ENCODE measurements at places on chromosomes 5 and 9.

GRCh38 chr9:106420511-106420944 lies 442.4 kb upstream of the ZNF462 start:
- DNase-seq: no peak

DNA sequence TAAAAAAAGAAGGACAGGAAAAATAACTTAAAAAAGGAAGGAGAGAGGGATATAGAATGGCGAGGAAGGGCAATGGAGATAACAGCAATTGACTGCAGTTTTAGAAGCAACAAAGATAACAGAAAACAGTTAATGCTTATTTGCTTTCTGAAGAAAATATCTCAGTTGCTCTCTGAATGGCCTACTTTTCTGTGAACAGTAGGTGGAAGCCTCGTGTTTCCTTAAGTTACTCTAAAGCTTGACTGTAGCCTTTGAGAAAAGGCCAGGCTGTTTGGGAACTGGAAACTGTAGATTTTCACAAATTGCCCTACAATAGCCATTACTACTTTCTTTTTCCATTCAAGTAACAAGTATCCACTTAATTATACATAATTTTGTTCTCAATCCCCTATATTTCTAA lies 404.5 kb downstream of the YTHDC2 start:
- no peak for DNase-seq

- DNase-seq: no peak
Measured at GRCh38 chr9:89036383-89036782, 45.1 kb downstream of the S1PR3 start.

- no peak for DNase-seq
Measured at GRCh38 chr5:312845-313244, 8.7 kb upstream of the AHRR start.

GRCh38 chr9:114697951-114698351 lies 16.0 kb upstream of the TEX48 start:
- DNase-seq: no peak

- no peak for DNase-seq
Measured at GRCh38 chr5:7772141-7772540, 78.8 kb downstream of the CFAP90 start.

DNA sequence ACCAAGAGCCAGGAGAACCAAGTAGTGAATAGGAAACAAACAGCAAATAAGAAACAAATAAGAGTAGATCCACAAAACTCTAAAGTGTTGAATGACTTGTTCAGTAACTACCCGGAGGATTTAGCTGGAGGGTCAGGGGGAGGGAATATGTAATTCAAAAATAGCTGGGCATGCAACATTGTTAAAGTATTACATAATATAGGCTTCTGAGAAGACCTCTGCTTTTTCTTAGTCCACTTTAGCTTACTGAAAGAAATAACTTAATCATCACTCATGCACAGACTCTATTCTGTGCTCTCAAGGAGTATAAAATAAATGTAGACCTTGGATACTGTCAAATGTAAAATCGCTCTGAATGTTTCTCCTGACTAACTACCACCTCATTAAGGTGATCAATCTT lies 183.2 kb upstream of the POU5F2 start:
- no peak for DNase-seq

- DNase-seq: no peak
Measured at GRCh38 chr9:73173557-73174329, 22.1 kb downstream of the ANXA1 start.

DNA sequence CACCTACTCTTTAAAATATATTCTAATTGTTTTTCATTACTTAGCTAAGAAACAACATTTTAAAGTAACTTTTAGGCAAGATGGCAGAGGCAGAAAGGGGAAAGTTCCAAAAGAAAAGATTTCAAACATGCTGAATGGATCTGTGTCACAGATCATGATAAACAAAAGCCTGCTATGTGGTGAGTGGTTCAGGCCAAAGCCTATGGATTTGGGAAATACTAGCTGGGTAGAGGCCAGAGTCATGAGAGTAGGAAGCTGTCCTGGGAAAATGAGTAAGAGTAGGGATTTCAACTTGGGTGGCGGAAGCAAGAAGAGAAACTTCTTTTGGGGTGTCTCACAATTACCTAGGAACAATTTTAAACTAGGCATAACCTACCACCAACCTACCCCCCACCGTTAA lies 68.7 kb upstream of the GRHPR start:
- no peak for DNase-seq

GRCh38 chr5:82413302-82414040 lies 135.3 kb upstream of the RPS23 start:
- DNase-seq: peak; percentile 74

DNA sequence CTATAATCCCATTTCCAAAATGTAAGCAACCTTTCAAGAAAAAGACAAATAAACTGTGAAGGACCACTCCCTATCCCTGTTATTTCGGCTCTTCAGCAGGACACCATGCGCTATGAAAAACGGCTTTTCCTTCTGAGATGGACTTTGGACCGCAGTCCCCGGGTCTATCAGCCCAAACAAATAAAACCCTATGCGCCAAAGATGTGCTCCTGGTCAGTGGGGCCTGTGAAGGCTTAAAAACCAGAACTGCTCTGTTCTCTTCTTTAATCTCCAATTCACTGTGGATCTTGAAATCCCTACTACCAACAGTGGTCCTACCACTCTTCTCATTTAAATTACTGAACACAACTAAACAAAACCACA lies 33.3 kb downstream of the RAPGEF1 start:
- DNase-seq: no peak

DNA sequence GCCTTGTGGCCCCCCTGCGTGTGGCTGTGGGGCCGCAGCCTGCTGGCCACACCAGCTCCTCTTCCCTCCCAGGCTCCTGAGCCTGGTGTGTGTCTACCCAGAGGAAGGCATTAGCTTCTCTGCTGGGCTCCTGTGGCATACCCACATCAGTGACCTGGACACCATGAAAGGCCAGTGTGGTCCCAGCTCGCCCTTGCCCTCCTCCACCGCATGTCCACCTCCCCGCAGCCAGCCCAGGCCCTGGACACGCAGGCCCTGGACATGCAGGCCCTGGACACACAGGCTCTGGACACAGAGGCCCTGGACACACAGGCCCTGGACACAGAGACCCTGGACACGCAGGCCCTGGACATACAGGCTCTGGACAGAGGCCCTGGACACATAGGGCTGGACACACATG lies 153.4 kb upstream of the PPP1R26 start:
- DNase-seq: no peak

DNA sequence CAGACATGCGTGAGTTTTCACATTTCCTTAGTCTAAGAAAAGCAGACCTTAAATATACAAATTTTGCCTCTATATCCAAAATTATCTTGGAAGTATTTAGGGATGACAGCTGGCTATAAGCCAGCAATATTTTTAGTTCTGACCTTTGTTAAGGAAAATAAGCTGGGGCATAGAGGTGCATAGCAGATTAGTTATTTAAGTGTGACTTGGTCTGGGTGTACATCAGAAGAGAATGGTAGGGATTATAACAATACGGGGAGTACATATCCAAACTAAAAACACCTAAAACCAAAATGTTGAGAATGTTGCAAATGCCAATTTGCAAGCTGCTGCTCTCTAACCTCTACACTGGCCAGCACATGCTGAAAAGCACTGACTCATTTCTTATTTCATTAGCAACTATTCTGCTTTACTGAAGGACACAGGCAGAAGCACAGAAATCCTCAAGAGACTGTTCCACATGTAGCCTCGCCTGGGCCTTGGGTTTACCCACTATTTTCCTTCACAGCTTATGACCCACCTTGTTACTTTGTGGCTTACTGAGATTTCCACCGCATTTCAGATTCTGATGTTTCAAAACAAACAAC lies 22.3 kb downstream of the LEAP2 start:
- DNase-seq: no peak

DNA sequence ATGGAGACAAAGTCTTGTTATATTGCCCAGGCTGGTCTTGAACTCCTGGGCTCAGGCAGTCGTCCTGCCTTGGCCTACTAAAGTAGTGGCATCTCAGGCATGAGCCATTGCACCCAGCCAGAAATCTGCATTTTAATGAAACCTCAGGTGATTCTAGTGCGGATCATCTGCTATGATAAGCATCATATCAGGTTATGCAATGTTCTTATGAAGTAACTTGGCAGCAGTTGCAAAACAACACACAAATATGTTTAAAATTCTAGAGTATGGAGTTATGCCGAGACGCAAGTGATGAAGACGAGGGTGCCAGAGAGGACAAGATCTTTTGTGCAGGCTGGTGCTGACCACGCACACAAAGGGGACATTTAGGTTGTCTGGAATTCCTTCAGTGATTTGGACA lies 153.2 kb upstream of the MEF2C start:
- DNase-seq: no peak

GRCh38 chr5:179475208-179475751 lies 75.1 kb upstream of the RUFY1 start:
- no peak for DNase-seq

DNA sequence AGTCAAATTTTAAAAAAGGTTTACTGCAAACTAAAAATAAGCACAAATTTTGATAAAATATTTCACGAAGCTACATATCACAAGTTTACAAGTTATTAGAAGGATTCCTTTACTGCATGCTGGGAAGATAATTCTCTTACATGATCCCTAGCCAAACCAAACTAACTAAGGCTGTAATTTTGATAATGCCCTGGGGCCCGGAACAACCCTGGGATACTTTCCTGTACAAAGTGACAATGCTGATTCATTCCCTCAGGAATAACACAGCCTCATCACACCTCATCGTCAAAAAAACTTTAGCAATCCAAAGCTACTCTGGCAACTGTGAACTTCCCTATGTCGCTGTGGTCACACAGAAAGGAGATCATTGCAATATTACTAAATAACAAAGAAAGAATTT lies 402.9 kb downstream of the RAB3C start:
- no peak for DNase-seq

DNA sequence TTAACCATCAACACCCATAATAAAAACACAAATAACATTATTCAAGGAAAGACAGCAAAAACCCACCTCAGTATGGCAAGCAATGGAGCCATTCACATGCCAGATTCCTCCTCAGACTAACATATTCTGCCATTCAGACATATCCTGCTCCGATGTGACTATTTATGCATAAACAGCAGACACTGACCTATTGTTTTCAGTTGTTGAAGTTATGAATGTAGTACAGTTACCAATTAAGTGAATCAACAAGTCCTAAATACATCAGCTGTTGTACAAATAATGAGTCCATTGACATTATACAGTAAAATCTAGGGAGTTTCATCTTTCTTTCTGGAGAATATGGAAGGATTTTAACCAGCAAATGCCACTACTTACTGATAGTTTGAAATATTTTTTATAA lies 131.7 kb downstream of the DENND1A start:
- DNase-seq: no peak

- no peak for DNase-seq
Measured at GRCh38 chr5:178338750-178339144, 106.1 kb upstream of the PHYKPL start.

- no peak for DNase-seq
Measured at GRCh38 chr5:108102463-108102862, 279.4 kb downstream of the FBXL17 start.

DNA sequence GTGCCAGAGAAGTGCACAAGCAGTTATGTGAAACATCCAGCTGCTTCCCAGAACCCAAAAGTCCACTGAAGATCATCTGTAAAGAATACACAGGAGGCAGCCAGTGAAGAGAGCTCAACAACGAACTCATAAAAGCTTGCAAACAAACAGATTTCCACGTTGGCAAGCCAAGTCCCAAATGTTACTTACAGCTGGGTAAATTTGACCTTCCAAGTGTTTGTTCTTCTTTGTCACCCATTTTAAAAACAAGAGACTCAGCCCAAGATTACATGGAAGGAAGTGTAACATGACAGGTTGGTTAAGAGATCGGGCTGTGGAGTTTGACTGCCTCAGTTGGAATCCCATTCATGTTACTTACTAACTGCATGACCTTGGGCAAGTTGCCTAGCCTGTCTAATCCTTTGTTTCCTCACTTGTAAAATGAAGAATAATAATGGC lies 174.9 kb upstream of the PAPPA start:
- DNase-seq: peak; percentile 93

DNA sequence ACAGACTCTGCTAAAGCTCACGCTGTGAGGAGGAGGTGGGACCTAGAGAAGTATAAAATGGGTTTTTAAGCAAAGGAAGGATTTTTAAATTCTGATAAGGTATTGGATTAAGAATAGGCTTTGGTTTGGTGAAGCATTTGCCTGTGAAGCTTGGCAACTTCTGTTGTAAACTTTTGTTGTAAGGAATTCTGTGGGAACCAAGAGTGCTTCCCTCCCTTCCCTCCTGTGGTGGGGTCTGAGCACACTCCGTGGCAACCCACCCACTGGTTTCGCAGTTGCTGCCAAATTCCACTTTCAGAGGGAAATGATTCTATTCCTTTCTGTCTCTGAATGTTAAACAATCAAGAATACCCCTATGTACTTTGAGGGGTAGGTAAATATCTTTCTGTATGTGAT lies 28.6 kb upstream of the GTF2H2C start:
- DNase-seq: no peak

GRCh38 chr5:172429201-172429940 lies 25.0 kb downstream of the SH3PXD2B start:
- DNase-seq: no peak

DNA sequence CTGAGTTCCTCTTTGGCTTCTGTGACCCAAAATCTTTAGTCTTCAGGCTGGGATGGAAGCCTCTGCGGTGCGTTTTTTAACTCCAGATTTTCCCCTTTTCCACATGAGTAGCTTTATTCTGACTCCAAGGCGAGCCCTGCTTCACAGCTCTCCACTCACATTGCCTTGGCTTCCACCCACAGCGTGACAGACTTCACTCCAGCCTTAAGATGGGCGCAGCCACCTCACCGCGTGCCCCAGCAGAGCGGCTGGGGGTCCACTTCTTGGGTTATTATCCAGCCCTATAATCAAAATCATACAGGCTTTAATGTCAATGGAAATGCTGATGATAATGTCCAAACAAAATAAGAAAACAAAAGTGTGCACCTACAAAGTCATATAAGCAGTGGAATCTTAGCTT lies 1.2 kb downstream of the EXOC3 start:
- DNase-seq: no peak

DNA sequence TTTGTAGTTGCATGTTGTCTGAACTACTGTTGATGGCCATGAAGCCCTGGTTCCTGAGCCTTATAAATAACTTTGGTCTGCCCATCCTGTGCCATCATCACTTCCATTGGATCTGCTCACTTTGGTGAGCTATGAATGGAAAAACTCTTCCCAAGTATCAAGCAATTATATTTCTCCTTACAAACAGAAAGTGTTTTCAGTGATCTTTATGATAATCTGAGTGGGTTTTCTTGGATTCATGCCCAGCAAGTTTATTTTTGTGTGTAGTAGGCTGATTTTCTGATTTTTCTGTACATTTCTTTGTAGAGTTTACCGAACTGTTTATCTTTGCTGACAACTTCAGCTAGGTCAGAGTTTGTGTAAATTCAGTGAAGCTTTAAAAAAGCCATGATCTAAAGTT lies 31.0 kb downstream of the CAMK4 start:
- no peak for DNase-seq

DNA sequence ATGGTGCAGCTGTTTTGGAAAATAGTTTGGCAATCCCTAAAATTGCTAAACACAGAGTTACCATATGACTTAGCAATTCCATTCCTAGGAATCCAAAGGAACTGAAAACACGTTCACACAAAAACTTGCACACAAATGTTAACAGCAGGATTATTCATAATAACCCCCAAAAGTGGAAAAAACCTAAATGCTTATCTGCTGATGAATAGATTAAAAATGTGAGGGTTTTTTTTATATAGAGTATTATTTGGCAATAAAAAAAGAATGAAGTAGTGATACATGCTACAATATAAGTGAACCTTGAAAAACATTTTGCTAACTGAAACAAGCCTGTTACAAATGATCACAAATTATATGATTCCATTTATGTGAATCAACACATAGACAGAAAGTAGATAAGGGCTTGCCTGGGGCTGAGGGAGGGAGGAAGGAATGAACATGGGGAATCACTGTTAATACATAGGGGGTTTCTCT lies 45.1 kb upstream of the TRIO start:
- no peak for DNase-seq

GRCh38 chr5:176550275-176550831 lies 1.2 kb downstream of the CDHR2 start:
- no peak for DNase-seq

Measured in retinal pigment epithelial cell (primary cell).